ENCODE measurements at places on chromosomes 6 and 20. TPM values are rescaled to one million over a fixed set of nuclear protein-coding genes. Genes with fewer than 3 reads are reported as not detected.

PTK6 gene
- not detected for total RNA-seq

GRCh38 chr6:54722328-54722727, 124.2 kb upstream of the FAM83B start:
- H3K27ac ChIP-seq: no peak overlapping the region
- H3K27me3 ChIP-seq: no peaks in the 10 kb centered on the region
- H3K4me3 ChIP-seq: no peak overlapping the region
- no peaks in the 10 kb centered on the region for H3K36me3 ChIP-seq

CTAGE9 gene
- total RNA-seq: not detected

DNA sequence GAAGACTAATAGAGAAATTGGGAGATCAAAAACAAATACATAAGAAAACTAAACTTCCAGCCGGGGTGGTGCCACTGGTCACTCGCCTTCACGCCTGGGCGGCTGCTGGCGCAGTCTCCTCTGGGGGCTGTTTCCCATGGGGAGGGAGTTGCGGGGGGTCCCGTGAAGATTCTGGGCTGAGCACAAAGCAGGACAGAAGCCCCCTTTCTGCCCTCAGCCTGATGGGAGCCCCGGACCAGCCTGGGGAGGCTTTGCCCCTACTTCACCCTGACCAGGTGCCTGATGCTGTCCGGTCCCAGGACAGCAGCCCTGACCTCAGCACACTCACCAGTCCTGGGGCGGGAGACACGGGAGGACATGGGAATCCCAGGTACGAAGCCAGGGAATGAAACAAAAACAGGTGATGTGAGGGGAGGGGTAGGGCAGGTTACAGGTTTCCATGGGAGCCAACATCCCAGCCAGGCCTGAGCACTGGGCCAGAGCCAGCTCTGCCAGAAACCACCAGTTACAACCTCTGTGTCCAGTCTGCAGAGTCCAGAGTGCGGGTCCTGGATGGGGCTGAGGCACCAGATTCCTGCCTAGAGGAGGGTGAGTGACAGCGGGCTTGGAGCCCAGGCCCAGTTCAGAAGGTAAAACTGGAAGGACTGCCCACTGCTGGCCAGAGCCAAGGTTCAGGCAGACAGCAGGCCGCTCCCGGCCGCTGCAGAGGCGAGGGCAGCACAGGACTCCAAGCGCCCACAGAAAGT, 326.4 kb downstream of the TAF4 start:
- DNase-seq: no peak
- peaks cover 90% of the 10 kb centered on the region for H3K27me3 ChIP-seq
- no peak overlapping the region for H3K4me3 ChIP-seq
- H3K4me1 ChIP-seq: peaks cover 5% of the 10 kb centered on the region
- no peaks in the 10 kb centered on the region for H3K36me3 ChIP-seq

GRCh38 chr6:107668743-107669474, 155.2 kb downstream of the SCML4 start:
- H3K4me3 ChIP-seq: no peak overlapping the region
- H3K27ac ChIP-seq: no peak overlapping the region
- no peak for DNase-seq
- peaks cover 54% of the 10 kb centered on the region for H3K4me1 ChIP-seq

DNA sequence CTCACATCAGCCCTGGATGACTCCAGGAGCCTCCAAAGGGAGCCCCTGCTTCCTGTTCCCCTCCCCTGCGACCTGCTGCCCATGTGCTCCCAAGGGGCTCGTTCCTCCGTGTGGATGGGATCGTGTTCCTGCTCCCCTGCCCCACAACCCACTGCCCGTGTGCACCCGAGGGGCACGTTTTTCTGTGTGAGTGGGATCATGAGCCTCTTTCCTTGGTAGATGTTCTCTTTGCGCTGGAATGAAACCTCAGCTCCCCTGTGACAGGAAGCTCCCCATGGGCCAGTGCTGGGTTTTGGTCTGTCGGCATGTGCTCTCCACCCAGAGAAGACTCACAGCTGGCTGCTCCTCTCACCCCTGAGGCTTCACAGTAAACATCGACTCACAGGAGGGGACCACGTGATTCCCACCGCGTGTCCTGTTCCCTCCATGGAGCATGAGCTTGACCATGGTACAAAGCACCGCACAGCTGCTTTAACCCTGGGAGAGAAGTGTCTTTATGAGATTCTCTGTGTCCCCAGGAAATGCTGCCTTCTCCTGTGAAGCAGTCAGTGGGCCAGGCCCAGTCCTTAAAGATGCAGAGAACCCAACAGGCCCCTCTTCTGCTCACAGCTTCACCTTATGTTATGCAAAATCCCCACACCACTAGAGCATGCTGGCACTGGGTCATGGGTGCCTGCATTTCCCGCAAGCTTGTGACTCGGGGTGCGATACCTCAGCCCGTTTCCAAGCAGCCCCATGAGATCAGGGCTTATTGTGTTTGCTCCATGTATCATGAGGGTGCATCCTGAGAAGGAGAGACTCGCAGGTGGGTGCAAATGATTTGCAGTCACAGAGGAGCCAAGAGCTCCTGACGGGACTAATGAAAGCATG, 215.1 kb downstream of the ERMARD start:
- H3K27ac ChIP-seq: no peak overlapping the region
- no peak for DNase-seq
- H3K27me3 ChIP-seq: peaks cover 74% of the 10 kb centered on the region
- no peaks in the 10 kb centered on the region for H3K4me1 ChIP-seq
- H3K36me3 ChIP-seq: no peaks in the 10 kb centered on the region

DNA sequence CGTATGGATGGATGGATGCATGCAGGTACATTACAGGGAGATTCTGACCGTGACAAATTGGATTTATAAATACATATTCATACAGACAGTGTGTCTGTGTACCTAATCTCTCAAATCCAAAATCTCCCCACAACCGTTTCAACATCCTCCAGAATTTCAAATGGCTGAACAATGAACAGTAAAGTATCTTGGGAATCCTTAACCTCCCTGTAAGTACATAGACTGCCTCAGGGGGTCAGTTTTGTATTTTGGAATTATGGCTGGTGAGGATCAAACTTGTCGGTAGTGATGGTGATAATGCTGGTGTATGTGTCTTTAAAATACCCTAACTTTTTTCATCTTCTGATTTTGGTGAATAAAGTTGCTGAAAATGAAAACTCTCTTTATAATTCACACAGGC, 246.2 kb downstream of the FOXC1 start:
- H3K27ac ChIP-seq: no peak overlapping the region
- H3K4me1 ChIP-seq: no peaks in the 10 kb centered on the region

WASF1 gene
- 10.3 TPM for total RNA-seq

C20orf202 gene
- 0.20 TPM for total RNA-seq

GRCh38 chr6:162538643-162539064, 188.9 kb downstream of the PRKN start:
- no peaks in the 10 kb centered on the region for H3K36me3 ChIP-seq
- H3K4me3 ChIP-seq: no peak overlapping the region
- no peaks in the 10 kb centered on the region for H3K4me1 ChIP-seq
- DNase-seq: no peak

GRCh38 chr6:70889270-70889669, 67.6 kb downstream of the B3GAT2 start:
- H3K4me1 ChIP-seq: peaks cover 8% of the 10 kb centered on the region
- H3K27me3 ChIP-seq: no peaks in the 10 kb centered on the region
- no peaks in the 10 kb centered on the region for H3K36me3 ChIP-seq
- no peak overlapping the region for H3K27ac ChIP-seq
- no peak overlapping the region for H3K4me3 ChIP-seq

- peaks cover 54% of the 10 kb centered on the region for H3K4me1 ChIP-seq
- peak; percentile 92 for DNase-seq
- no peak overlapping the region for H3K27ac ChIP-seq
- no peaks in the 10 kb centered on the region for H3K27me3 ChIP-seq
- H3K4me3 ChIP-seq: no peak overlapping the region
Measured at GRCh38 chr20:54197621-54198604, 10.0 kb upstream of the PFDN4 start.

DNA sequence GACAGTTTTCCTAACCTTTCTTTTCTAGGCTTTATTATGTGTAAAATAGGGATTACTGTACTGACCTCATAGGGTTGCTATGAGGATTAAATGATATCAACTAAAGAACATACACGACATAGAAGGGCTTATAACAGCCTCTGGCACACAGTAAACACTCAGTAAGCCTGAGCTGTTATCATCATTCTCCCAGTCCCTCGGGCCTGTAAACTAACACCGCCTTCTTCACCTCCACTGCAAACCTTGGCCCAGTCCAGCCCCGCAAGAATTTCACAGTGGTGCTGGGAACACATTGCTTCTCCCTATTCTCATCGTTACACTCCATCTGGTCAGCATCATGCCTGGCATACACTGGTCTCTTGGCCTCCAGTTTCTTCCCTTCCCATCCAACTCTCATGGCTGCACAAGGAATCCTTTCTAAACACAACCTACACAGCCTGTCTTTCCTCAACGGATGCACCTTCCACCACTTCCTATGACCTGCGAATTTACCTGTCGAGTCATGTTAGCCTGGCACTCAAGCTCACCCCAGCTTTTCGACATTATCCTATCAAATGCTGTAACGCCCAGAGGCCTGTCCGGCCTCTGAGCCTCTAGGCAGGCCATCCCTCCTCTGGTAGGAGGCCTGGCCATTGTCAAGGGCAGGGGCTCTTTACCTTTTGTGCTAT, 92.1 kb downstream of the FYN start:
- H3K27me3 ChIP-seq: no peaks in the 10 kb centered on the region
- no peaks in the 10 kb centered on the region for H3K4me1 ChIP-seq
- no peak for DNase-seq
- no peaks in the 10 kb centered on the region for H3K36me3 ChIP-seq
- no peak overlapping the region for H3K27ac ChIP-seq

MYL9 gene
- 2.7 TPM for total RNA-seq

DNA sequence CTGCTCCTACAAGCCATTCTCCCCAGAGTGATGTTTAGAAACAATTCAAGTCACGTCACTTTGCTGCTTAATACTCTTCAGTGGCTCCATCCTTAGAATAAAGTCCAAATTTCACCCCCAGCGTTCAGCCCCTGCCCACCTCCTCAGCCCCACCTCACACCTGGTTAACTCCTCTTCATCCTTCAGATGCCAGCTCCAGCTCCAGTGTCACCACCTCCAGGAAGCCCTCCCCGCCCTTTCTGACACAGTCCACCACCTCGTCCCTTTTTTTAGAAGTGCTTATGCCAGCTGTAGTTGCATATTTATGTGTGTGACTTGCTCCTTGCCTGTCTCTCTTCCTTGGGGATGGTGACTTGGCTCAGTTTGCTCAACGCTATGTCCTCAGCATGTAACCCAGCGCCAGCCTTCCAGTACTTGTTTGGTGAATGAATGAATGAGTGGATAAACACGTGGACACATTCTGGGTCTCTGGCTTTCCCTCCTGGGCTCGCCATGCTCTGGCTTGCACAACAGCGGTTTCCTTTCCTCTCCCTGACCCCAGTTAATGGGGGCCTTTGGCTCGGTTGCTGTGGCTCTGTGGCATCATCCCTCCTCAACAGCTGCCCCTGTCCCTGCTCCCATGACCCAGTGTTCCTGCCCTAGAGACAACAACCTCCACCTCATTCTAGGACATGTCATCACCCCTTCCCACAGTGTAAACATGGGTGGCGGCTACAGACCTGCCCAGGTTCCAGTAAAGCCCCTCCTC, 3.7 kb upstream of the IP6K3 start:
- no peak for DNase-seq
- H3K27ac ChIP-seq: no peak overlapping the region

BPIFA1 gene
- total RNA-seq: not detected

GRCh38 chr6:91743756-91744155, 1156.9 kb upstream of the MAP3K7 start:
- H3K27me3 ChIP-seq: no peaks in the 10 kb centered on the region
- DNase-seq: no peak

CAP2 gene
- total RNA-seq: 7.9 TPM

DNA sequence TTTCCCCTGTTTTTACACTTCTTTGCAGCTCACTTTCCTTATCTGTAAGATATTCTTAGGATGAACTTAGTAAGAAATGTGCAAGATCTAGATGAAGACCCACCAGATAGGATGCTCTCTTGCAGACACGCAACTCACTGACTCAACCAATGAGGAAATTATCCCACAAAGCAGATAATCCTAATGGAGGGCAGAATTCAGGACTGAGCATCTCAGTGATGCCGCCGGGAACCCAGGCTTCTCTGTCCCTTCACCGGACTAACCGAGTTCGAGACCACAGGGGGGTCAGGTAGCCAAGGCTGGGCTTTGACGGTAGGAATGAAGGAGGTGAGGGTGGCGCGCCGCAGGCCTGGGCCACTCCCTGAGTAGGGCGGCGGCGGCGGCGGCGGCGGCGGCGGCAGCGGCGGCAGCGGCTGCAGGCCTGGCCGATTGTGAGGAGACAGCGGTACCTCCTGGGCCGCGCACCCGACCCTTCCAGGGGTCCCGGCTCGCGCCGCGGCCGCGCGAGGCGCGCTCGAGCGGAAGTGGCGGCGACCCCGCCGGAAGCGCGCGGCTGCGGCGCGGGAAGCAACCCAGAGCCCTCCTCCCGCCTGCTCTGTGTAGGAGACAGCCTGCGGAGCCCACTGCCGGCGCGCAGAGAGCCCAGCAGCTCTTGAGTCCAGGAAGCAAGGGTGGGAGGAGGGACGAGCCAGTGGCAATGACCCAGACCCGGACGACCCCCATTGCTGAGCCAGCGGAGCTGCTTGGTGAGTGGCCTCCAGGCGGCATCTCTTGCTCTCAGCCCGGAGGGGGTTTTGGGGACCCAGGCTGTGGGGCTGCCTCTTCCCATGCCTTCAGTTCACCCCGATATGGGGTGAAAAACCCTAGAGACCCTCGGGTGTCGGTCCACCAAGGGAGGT, at the start of gene KHDC1:
KHDC1 (minus strand) TSS at position 526 of the 899 bp plus-strand sequence. CDS start 20,679 bp downstream, outside the sequence.
- peaks cover 3% of the 10 kb centered on the region for H3K27me3 ChIP-seq
- DNase-seq: no peak

- H3K36me3 ChIP-seq: no peaks in the 10 kb centered on the region
- no peak for DNase-seq
- no peak overlapping the region for H3K27ac ChIP-seq
- no peaks in the 10 kb centered on the region for H3K27me3 ChIP-seq
- H3K4me3 ChIP-seq: no peak overlapping the region
- no peaks in the 10 kb centered on the region for H3K4me1 ChIP-seq
Measured at GRCh38 chr6:79810871-79811270, 136.5 kb downstream of the ELOVL4 start.

GRCh38 chr6:17313971-17314370, 32.8 kb downstream of the RBM24 start:
- peaks cover 59% of the 10 kb centered on the region for H3K4me1 ChIP-seq
- no peak overlapping the region for H3K27ac ChIP-seq
- H3K27me3 ChIP-seq: no peaks in the 10 kb centered on the region
- no peak for DNase-seq

MDFI gene
- total RNA-seq: not detected

GRCh38 chr6:133608620-133609019, 280.3 kb upstream of the TCF21 start:
- no peak overlapping the region for H3K27ac ChIP-seq
- no peaks in the 10 kb centered on the region for H3K27me3 ChIP-seq
- H3K4me1 ChIP-seq: no peaks in the 10 kb centered on the region

- H3K36me3 ChIP-seq: no peaks in the 10 kb centered on the region
- no peak for DNase-seq
- H3K27ac ChIP-seq: no peak overlapping the region
Measured at GRCh38 chr6:166162599-166163342, 4.9 kb downstream of the TBXT start.

GRCh38 chr6:36904114-36904513, 18.4 kb downstream of the C6orf89 start:
- no peaks in the 10 kb centered on the region for H3K27me3 ChIP-seq
- no peaks in the 10 kb centered on the region for H3K4me1 ChIP-seq
- H3K27ac ChIP-seq: no peak overlapping the region
- H3K4me3 ChIP-seq: no peak overlapping the region

- H3K27ac ChIP-seq: no peak overlapping the region
- DNase-seq: no peak
- H3K27me3 ChIP-seq: peaks cover 7% of the 10 kb centered on the region
- no peaks in the 10 kb centered on the region for H3K36me3 ChIP-seq
Measured at GRCh38 chr6:6711031-6711785, 122.7 kb downstream of the LY86 start.

GRCh38 chr6:37429352-37429750, 3.7 kb upstream of the CMTR1 start:
- H3K27ac ChIP-seq: no peak overlapping the region
- no peak overlapping the region for H3K4me3 ChIP-seq
- H3K4me1 ChIP-seq: peaks cover 20% of the 10 kb centered on the region
- no peak for DNase-seq
- no peaks in the 10 kb centered on the region for H3K27me3 ChIP-seq
- H3K36me3 ChIP-seq: no peaks in the 10 kb centered on the region

Measured in HepG2 (cell line).